RKO (cell line): ENCODE measurements at places on chromosomes 7 and 10.
A peak's percentile ranks its signal among the peaks of the same experiment; 100 is the strongest.

- no peak for DNase-seq
Observed at GRCh38 chr7:32153006-32153405, 82.8 kb upstream of the PDE1C start.

DNA sequence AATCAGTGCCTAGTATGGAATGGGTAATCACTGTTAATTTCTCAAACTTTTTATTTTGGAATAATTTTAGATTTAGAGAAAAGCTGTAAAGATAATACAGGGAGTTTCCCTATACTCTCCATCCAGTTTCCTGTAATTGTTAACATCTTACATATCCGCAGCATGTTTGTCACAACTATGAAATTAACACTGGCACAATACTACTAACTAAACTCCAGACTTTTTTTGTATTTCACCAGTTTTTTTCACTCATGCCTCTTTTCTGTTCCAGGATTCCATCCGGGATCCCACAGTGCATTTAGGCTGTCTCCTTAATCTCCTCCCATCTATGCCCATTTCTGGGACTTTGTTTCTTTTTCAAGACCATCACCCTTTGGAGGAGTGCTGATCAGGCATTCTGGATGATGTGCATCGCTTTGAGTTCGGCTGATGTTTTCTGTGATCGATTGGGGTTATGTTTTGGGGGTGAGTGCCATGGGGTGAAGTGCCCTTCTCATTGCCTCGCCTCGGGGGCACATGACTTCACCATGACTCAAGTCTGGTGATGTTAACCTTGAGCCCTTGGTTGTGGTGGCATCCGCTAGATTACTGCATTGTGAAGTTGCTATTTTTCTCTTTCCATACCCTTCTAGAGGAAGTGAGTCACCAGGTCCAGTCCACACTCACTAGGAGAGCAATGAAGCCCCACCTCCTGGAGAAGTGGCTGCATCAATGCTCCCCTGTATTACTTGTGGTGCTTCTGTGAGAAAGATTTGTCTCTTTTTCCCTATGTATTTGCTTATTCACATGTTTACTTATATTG, 43.9 kb upstream of the GRB10 start:
- peak; percentile 92 for DNase-seq

GRCh38 chr10:104220522-104220921, 11.6 kb downstream of the CFAP43 start:
- DNase-seq, result no peak

DNA sequence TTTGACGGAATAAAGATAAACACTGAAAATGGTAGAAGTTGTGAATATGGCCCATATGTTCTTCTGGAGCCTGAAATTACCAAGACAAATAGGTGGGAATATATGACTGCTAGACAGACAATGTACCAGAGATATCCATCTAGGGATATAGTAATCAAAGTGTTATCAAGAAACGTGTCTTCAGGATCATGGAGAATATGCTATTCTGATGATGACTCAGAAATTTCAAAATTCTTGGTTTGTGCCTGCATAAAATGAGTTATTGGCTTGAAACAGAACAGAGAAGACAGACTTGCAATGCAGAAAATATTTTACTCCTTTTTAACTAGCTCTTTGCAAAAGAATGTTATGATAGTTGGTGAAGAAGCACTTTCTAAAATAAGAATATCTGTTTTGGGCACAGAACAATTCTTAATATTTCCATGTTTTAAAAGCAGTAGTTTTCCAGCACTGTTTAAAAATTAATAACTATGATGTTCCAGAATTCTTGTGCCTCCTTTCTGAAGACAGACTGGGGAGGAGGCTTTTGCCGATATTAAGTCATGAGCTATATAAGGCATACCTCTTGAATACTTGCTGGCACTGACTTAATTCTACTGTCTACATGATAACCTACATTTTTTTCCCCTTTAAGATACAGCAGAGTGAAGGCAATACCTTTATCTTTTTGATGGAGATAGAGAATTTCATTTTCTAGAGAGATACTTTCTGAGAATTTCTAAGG, 34.4 kb upstream of the CABCOCO1 start:
- no peak for DNase-seq

DNA sequence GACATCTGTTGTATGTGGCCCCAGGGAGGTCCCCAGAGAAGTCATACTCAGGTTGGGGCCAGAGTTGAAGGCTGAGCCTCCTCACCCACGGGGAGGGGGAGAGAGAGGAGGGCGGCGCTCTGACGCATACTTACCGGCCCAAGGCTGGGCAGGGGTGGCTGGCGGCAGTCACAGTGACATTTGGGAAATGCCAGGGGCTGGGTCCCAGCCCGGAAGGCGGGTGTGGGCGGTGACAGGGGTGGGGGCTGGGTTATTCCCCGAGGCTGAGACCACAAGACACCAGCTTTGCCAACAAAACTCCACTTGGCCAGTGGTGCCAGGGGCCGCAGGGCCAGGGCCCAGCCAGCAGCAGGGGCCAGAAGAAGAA, 41.1 kb downstream of the RASGEF1A start:
- DNase-seq, result no peak

- DNase-seq, result no peak
Observed at GRCh38 chr10:73843261-73843660, 31.1 kb downstream of the CAMK2G start.

DNA sequence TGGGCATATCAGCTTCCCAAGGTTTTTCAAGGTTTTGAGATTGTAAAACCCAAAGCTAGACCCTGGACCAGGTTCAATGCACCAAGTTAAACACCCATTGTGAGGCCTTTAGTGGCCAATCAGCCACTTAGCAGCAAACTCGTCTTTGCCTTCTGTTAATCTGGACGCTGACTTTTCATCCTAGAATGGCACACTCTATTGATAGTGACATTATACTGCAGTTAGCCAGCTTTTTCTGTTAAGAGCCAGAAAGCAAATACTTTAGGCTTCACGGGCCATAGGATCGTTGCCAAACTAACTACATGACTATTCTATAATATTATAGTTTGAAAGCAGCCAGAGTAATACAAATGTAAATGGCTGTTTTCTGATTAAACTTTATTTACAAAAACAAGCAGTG, 51.3 kb downstream of the VKORC1L1 start:
- DNase-seq, result no peak

GRCh38 chr10:128912568-128913311, 554.3 kb upstream of the MGMT start:
- no peak for DNase-seq

GRCh38 chr10:33859319-33860022, 525.0 kb upstream of the NRP1 start:
- DNase-seq, result no peak

DNA sequence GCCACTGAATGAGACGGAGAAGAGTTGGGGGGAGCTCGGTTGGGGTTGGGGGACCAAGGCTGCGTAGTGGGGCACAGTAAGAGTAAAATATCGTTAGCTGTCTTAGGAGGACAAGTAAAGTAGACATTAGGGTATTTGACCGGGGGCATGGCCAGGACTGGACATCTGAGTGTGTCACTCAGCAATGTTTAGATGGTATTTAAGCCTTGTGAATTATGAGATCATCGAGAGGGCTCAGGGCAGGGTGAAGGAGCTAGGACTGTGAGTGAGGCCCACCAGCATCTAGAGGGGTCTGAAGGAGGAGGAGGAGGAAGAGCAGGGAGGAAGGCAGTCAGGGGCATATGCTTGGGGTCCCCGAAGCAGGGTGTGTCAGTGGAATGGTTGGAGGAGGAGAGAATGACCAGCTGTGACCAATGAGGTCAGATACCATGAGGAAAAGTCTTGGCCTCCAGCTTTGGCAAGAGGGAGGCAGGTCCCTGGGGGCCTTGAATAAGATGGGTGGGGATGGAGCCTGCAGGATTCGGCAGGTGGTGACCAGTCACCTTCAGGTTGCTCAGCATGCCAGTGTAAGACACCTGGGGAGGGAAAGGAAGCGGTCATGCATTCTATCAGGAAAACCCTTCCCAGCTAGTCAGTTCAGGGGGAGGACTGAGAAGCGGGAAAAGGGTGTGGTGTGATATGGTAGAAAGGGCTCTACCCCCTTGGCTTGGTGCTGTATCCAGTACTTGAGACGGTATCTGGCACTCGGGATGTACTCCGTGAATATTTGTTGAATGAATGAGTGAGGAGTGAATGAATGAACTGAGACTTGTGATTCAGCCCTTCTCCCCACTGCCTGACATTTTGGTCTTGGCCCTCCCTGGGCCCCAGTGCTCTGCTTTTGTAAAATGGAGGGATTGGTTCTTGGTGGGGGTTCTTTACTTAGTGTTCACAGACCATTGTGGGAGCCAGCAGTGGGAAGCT, 34.8 kb upstream of the SH2D4B start:
- no peak for DNase-seq

GRCh38 chr7:64614812-64615211, 51.1 kb upstream of the ZNF107 start:
- peak; percentile 78 for DNase-seq

DNA sequence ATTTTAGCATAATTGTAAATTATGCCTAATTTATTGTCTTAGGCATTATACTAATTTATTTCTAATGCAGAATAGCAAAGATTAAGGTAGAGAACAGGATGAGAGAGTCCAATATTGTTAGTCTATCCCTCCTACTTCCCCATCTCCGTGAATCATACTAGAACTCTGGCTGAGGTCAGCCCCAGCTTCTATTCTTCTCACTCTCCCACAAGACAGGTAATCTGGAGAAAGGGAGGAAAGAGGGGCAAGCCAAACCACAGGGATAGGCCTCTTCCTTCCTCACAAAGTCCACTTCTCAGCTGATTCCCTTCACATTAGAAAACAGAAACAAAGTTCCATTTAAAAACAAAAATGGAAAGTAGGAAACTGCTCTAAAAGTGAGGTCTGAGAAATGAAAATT, 117.5 kb upstream of the LAMB4 start:
- no peak for DNase-seq

GRCh38 chr10:53122281-53122680, 349.7 kb upstream of the MBL2 start:
- DNase-seq, result no peak

DNA sequence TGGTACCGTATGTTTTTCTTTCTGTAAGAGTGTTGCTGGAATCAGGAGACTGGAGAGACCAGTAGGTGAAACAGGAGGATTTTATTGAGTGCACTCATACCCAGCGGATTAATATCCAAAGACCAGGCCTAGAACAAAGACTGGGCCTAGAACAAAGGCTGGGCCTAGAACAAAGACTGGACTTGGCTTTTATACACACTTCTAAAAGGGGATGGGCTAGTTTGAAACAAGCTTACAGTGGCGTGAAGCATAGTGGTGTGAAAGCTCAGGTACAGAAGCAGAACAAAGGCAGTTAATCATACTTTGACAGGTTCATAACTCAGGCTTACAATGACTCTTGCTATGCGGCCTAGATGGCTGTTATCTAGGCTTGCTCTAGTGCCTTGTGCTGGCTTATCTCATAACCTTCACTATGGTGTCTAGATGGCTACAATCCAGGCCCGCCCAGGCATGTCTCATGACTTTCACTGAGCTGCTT, 67.7 kb downstream of the TRIM24 start:
- DNase-seq, result no peak

- DNase-seq, result no peak
Observed at GRCh38 chr10:29957236-29957635, 102.2 kb downstream of the JCAD start.

- no peak for DNase-seq
Observed at GRCh38 chr10:128943111-128943510, 523.9 kb upstream of the MGMT start.

GRCh38 chr7:135617781-135618180, 44.5 kb upstream of the STMP1 start:
- no peak for DNase-seq

- DNase-seq, result no peak
Observed at GRCh38 chr7:916291-916941, 38.1 kb downstream of the ADAP1 start.

DNA sequence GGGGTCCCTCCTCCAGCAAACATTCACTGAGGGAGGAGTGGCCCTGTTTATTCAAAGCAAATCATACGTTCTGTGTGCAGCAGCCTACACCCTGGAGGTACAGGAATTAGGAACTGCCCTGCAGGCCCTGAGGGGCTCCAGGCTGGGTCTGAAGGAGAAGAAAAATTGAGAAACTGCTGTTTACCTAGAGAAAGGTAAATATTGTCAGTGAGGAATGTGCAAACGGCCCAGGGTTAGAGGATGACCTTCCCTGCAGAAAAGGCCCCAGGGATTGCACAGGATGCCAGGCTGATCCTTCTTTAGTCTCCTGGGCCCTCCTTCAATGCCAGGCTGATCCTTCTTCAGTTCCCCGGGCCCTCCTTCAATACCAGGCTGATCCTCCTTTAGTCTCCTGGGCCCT, 5.7 kb downstream of the CALML5 start:
- no peak for DNase-seq
